ENCODE measurements at places on chromosomes 7 and 10. TPM values are rescaled to one million over a fixed set of nuclear protein-coding genes. Genes with fewer than 3 reads are reported as not detected.

- no peaks in the 10 kb centered on the region for H3K27me3 ChIP-seq
- H3K36me3 ChIP-seq: no peaks in the 10 kb centered on the region
- H3K4me3 ChIP-seq: no peak overlapping the region
Observed at GRCh38 chr7:1450987-1451386, 8.3 kb downstream of the MICALL2 start.

Gene IL6
- 3.3 TPM for total RNA-seq

Gene TPST1
- 36.3 TPM for total RNA-seq

Gene MPP7
- 4.6 TPM for total RNA-seq

Gene CPVL
- 3.1 TPM for total RNA-seq

Gene AGBL3
- total RNA-seq: 2.1 TPM

DNA sequence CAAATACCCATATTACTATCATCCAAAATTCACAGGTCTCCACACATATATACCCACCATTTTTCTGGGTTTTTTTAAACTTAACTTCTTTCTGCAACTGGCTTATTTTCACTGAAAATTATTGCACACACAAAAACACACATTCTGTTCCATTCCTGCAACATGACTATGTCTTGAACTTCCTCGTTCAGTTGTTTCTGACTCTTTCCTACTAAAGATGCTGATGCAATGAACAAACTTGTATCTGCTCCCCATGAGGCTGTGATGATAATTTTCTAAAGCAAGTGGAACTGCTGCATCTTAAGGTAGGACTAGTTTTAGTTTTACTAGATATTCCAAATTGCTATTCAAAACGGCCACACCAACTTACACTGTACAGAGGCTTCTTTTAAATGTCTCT is 77.7 kb downstream of the OSBPL3 start:
- H3K36me3 ChIP-seq: no peaks in the 10 kb centered on the region
- no peak overlapping the region for H3K27ac ChIP-seq
- no peaks in the 10 kb centered on the region for H3K4me1 ChIP-seq
- no peak overlapping the region for H3K4me3 ChIP-seq

DNA sequence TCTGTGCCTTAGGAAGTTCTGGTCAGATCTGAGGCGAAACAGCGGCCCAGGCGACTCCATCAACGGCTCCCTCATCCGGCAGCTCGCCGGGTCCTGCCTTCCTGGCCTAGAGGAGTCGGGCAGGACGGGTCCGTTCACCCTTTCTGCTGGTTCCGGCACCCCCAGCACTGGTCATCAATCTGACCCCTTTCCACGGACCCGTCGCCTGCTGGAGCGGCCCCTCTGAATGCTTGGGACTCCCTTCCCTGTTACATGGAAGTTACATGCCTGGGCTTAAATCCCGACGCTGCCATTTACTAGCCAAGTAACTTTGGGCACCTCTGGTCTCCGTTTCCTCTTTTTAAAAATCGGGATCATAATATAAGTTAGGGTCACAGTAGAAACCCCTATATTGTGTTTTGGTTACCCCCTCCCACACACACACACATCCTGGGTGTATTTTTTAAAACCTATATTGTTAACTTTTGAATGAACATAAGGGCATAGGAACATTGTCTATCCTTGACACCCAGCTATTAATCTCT is 607 bp upstream of the GGCT start:
- H3K27me3 ChIP-seq: no peaks in the 10 kb centered on the region
- no peaks in the 10 kb centered on the region for H3K4me1 ChIP-seq
- DNase-seq: no peak
- H3K36me3 ChIP-seq: no peaks in the 10 kb centered on the region

- no peaks in the 10 kb centered on the region for H3K27me3 ChIP-seq
- peak overlapping the region; percentile 58 for H3K27ac ChIP-seq
- DNase-seq: peak; percentile 53
- H3K36me3 ChIP-seq: peaks cover 21% of the 10 kb centered on the region
Observed at GRCh38 chr10:102678842-102679289, 34.6 kb downstream of the TRIM8 start.

DNA sequence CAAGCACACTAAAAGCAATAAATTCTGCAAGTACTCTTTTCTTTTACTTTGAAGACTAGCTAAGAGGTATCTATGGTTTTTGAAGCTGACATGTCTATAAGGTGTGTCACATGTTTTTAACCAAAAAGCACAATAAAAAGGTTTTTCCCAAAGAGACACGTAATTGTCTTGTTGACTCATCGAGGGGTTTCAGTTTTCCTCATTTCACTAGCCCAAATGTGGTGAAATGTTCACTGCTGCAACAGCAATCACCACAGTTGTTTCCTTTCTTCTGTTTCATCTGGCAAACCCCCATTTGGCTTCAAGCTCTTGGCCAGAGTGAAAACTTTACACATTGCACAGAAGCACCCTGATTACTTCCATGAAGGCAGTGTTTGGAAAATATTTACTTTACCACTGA is 3.8 kb upstream of the HOXA4 start:
- H3K27ac ChIP-seq: peak overlapping the region; percentile 34
- peaks cover 24% of the 10 kb centered on the region for H3K4me1 ChIP-seq
- no peak overlapping the region for H3K4me3 ChIP-seq
- peaks cover 2% of the 10 kb centered on the region for H3K36me3 ChIP-seq
- peak; percentile 78 for DNase-seq
- no peaks in the 10 kb centered on the region for H3K27me3 ChIP-seq

Gene WNT2
- 1.7 TPM for total RNA-seq

Gene LIPJ
- total RNA-seq: 0.42 TPM

DNA sequence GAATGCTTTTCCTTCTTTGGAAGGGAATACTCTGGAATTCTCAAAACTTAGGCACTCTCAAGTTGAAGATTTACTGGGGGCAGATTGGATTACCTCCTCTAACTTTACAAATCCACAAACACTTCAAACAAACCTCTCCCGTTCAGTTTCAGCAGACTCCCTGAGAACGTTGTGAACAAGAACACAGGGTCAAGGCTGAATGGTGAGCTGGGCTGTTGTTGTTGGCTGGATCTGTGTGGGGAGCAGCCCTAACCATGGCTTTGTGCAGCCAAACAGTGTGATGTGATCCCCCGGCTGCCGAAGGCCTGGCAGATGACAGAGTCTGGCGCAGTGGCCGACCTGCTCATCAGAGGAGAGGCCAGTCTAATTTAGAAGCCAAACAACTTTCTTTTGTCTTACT is 93.1 kb downstream of the BMPER start:
- no peak overlapping the region for H3K27ac ChIP-seq
- no peaks in the 10 kb centered on the region for H3K27me3 ChIP-seq
- no peaks in the 10 kb centered on the region for H3K4me1 ChIP-seq
- DNase-seq: peak; percentile 60
- no peak overlapping the region for H3K4me3 ChIP-seq
- H3K36me3 ChIP-seq: no peaks in the 10 kb centered on the region
